ENCODE measurements at places on chromosomes 13 and 19.

GRCh38 chr13:99223587-99223986 lies 22.9 kb downstream of the UBAC2 start:
- no peak for DNase-seq

GRCh38 chr19:6402837-6403608 lies 10.1 kb upstream of the GTF2F1 start:
- DNase-seq = no peak

GRCh38 chr13:23656637-23657371 lies 86.6 kb downstream of the TNFRSF19 start:
- no peak for DNase-seq

DNA sequence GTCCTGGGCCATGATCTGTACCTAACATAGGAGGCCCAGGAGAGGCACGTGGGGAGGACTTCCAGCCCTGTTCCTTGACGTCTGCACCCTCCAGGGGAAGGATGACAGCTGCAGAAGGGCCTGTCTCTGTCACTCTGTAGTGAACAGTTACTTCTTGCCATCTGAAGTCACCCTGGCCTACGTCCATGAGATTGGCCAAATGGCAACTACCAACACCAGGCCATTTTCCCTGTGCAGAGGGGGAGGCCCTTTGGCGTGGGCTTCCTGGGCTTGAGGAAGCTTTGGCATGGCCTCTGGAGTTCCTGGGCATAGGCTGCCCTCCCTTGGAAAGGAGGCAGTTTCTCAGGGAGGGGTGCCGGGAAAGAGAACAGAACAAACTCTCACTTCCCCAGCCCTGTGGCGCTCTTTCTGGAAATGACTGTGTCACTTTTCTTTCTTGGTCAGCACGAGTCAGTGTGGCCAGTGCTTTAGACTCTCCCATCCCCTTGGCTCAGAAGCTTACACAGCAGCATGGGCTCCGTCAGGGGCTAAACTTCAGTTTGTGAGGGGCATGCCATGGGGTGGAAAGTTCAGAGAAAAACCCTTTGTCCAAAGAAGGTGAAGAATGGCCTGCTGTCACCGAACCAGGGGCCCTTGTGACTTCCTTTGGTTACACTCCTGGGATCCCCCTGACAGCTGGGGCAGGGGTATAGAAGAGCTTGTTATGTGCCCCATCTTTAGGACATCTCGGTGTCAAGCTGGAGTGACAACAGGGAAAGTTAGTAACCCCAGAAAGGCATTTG lies 5.3 kb downstream of the CARM1 start:
- DNase-seq = no peak

GRCh38 chr13:102930566-102930965 lies 84.7 kb downstream of the ERCC5 start:
- DNase-seq = no peak

Data from activated T-cell treated with anti-CD3 and anti-CD28 coated beads, Interleukin-2, amount 50 U/mL, for 1 hour (primary cell).